ENCODE measurements at places on chromosomes 4 and X.

DNA sequence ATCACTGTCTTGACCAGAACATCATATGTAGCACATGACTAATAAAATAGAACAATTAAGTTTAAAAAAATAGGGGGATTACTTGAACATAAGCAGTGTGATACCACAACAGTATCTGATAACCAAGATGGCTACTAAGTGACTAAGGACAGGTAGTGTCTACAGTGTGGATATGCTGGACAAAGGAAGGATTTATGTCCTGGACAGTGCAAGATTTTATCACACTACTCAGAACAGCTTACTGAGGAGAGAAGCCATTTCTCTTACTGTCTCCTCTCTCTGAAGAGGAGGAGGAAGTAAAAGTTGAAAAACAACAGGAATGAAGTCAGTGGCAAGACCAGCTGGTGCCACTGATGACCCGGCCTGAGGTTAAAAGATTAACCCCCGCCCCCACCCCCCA is 4.0 kb upstream of the SLC10A7 start:
- no peak for DNase-seq

DNA sequence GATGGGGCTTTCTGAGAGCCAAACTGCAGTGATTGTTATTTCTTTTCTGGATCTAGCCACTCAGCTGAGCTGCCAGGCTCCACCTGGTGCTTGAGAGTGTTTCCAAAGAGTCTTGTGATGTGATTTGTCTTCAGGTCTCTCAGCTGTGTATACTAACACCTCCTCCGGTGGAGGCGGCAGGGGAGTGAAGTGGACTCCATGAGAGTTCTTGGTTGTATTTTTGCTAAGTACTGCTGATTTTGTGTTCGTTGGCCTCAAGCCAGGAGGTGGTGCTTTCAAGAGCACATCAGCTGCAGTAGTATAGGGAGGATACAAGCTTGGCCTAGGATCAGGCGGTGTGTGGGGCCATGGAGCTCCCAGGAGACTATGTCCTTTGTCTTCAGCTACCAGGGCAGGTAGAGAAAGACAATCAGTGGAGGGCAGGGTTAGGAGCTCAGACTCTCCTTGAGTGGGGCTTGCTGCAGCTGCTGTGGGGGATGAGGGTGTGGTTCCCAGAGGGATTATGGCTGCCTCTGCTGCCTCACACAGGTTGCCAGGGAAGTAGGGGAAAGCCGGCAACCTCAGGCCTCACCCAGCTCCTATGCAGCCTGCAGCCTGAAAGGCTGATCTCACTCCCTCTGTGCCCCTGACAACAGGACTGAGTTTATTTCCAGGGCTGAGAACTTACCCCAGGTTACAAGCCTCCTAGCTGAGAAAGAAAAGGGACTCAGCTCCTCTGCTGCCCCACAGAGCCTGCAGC is 62.4 kb downstream of the NPFFR2 start:
- DNase-seq = no peak

- no peak for DNase-seq
Measured at GRCh38 chrX:48083212-48083611, 11.8 kb upstream of the ZNF630 start.

DNA sequence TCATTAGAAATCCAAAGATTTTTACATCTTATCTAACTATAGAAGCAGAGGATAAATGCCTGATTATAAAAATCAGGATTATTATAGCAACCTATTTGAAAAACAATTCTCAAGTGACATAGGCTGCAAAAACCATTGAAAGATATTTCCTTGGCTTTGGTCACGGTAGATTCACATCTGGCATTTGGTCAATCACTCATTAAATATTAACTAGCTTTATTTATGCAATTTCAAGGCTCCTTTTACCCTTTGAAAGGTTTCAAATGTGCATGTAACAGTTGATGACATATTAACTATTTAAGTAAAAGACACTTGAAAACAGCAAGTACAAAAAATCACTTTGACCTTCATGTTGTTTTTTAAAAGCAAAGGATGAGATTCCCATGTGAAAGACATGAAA is 98.1 kb downstream of the MMRN1 start:
- DNase-seq = no peak

- DNase-seq = no peak
Measured at GRCh38 chr4:143617994-143618679, 82.3 kb downstream of the FREM3 start.

GRCh38 chr4:13766761-13767540 is 139.4 kb upstream of the BOD1L1 start:
- no peak for DNase-seq

DNA sequence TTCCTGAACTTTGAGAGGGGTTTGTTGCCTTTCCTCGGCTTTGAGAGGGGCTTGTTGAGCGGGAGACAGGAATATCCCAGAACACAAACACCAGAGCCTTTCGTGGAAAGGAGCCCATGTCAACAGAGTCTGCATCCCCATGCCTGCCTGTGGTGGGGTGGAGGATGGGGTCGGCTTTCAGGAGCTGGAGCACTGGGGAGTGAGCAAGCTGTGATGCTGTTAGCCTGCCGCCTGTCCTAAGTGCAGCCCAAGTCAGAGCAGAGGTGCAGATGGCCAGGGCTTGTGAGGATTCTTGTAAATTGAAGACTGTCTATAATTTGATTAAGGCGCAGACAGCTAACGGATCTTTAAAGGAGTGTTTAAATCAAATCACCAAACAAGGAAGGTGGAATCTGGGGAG is 103.3 kb upstream of the ANK2 start:
- no peak for DNase-seq

DNA sequence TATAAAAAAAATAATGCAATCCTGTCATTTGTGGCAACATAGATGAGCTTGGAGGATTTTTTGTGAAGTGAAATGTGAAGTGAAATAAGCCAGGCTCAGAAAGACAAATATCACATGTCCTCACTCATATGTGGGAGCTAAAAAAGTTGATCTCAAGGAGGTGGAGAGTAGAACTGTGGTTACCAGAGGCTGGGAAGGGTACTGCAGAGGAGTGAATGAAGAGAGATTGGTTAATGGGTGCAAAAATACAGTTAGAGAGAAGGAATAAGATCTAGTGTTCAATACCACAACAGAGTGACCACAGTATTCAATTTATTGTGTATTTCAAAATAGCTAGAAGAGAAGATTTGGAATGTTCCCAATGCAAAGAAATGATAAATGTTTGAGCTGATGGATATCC is 13.4 kb upstream of the ZCCHC18 start:
- no peak for DNase-seq

DNA sequence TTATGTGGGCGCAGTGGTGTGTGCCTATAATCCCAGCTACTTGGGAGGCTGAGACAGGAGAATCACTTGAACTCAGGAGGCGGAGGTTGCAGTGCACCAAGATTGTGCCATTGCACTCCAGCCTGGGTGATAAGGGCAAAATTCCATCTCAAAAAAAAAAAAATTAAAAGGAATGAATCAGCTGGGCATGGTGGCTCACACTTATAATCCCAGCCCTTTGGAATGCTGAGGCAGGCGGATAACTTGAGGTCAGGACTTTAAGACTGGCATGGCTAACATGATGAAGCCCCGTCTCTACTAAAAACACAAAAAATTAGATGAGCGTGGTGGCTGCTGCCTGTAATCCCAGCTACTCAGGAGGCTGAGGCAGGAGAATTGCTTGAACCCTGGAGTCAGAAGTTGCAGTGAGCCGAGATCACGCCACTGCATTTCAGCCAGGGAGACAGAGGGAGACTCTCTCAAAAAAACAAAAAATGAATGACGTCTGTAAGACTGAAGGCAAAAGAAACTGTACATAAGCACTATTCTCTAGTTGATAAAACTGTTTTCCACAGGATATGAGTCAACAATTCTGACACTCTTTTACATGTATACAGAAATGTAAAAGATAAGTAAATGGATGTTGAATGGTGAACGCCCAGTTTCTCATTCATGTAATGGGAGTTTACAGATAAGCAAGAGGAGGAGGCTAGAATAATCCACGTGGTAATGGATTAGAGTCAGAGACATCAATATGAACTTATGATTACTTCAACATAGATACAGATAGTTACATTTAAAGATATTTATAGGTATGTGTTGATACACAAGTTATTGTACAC is 22.2 kb downstream of the CENPC start:
- no peak for DNase-seq

GRCh38 chr4:122612540-122612939 is 8.3 kb downstream of the IL21 start:
- DNase-seq = no peak

- DNase-seq = no peak
Measured at GRCh38 chr4:185110375-185110823, 32.7 kb upstream of the SLC25A4 start.

DNA sequence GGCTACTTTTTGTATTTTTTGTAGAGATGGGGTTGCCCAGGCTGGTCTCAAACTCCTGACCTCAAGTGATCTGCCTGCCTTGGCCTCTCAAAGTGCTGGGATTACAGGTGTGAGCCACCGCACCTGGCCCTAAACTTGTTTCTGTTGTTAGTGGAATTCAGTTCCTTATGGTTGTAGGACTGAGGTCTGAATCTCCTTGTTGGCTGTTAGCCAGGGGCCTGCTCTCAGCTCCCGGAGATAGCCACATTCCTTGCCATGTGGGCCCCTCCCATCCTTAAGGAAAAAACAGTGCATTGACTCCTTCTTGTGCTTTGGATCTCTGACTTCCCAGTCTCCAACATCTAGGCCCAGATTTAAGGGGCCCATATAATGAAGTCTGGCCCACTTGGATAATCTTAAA is 49.4 kb upstream of the NYX start:
- DNase-seq = no peak

GRCh38 chrX:150476164-150476699 is 92.2 kb upstream of the MTM1 start:
- no peak for DNase-seq

GRCh38 chrX:15888062-15888461 is 33.4 kb upstream of the AP1S2 start:
- no peak for DNase-seq

DNA sequence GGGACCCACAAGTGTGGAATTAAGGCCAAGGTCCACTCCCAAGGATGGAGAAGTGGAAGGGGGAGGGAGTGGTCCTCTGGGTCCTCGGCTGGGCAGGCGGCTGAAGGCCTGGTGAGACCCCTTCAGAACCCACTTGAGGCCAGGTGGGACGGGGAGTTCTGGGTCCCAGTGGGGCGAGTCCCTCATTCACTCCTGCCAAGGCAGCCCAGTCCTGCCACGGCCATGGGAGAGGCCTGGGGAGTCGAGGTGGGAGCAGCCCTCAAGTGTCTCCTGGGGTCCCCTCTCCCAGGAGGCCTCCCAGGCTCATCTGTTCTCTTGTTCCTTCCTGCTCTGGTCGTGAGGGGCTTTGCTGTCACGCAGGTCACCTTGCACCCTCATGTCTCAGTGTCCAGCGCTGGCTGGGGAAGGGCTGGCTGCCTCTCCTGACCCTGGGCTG is 6.1 kb upstream of the SH3BP2 start:
- DNase-seq = no peak

DNA sequence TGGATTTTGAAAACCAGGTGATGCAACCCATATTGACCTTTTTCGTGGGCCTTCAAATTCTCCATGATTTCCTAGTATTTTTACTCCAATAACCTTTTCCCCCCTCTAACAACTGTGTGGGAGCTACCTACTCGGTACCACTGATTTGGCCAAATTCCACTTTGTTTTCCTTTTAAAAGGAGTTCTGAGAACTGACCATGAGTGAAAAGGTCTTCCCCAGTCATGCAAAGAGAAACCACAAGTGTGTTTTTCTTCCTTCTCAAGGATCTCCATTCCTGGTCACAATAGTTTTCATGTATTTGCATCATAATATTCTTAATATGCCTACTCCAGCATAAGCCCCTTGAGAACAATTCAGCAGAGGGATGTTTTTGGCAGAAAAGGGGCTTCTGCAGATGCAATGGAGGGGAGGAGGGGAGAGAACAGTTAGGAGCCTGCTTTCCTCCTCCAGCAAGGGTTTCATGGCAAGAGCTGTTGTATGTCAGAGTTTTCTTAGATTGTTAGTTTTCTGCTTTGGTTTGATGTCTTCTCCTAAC is 195.3 kb upstream of the ANXA3 start:
- DNase-seq = no peak

- no peak for DNase-seq
Measured at GRCh38 chr4:53490965-53491622, 100.2 kb downstream of the LNX1 start.

- DNase-seq = no peak
Measured at GRCh38 chrX:97594646-97595224, 711.0 kb downstream of the RPA4 start.

DNA sequence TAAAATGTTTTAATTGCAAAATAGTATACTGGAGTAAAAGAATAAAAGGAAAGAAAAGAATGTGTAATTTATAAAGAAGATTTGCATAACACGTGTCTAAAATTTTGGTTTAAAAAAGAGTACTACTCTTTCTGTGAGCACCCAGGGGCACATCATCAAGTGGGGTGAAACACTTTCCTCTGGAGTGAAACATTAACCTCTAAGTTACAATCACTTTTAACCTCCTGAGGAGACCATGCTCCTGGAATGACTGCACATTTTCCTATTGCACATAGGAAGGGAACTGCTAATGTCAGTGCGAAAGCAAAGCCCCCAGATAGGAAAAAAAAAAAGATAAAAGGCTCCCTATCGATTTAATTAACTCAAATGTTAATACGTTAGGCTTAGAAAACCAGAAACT is 13.3 kb downstream of the VEGFC start:
- no peak for DNase-seq

DNA sequence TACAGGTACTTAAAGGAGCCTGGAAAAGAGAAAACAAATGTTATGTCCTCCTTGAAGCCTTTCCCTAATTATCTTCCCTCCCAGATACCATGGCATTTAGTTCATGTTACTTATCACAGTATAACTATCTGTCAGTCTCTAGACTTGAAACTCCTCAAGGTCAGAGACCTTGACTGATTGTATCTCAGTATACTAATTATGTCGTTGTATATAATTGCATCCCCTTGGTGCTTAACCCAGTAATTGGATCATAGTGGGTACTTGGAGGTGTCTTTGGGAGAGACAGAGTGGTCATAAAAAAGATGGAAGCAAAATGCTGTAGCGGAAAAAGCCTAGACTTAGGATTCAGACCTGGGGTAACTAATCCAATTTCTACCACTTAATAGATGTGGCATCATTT is 8.1 kb downstream of the IGBP1 start:
- DNase-seq = no peak

DNA sequence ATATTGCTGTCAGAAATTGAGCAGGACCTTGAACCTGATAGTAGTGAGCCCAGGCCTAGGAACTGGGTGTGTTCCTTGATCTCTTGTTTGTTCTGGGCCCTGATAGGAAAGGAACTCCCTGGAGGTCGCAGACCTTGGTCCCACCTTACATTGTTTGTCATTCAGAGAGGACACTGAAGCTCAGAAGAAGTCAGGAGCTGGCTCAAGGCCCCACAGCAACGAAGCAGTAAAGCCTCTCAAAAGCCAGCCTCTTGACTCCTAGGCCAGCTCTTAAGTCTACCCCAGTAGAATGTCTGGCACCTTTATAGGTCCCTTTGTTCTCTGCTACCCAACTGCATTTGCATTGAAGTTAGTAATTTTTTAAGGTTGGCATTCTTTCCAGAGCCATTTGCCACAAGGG is 46.8 kb downstream of the MAMLD1 start:
- no peak for DNase-seq

DNA sequence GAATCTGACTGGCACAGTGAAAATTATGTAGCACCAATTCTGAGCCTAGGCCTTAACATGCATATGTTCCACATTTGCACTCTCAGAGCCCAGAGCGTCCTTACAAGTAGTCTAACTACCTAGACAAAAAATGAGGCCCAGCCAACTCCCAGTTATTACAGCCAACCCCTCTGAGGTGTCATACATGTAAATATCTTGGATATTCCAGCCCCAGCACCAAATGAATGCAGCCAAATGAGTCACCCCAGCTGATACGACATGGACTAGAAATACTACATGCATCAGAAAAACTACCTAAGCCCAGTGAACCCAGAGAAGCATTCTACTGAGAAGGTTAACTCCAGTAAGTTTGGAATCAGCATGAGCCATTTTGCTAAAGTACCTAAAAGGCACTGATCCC is 145.1 kb downstream of the STPG2 start:
- DNase-seq = no peak
